ENCODE measurements at places on chromosomes 12 and 14.
A peak's percentile ranks its signal among the peaks of the same experiment; 100 is the strongest.

DNA sequence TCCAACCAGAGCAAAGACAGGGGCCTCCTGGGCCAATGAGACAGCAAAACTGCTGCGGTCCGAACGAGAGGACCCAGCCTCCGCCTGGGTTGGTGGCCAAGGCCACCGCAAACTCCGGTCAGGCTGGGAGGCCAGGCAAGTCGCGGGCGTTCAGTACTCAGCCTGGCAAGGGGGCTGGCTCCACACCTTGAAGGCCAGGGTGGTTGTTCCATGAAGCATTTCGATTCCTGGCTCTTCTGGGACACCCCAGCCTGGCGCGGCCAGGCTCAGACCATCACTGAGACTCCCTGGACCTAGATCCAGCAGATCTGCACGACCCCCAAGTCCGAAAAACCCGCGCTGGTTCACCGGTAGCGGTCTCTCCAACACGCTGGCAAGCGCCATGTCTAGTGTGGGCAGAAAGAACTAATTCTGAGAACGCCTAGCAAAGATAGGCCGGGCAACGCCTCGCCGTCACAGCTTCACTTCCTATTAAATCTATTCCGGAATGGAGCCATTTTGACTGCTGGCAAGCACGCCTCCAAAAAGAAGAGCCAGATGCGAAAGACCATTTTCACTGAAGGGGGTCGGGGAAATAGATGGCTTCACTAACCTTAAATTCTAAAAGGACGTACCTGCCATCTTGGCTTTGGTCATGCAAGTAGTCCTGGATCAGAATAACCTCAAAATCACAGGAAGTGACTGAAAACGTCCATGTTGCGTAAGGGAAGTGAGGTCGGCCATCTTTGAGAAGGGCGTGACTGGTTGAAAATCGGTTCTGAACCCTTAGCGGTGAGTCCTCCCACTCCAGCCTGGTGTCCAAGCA lies at the start of gene PSMB5:
Gene PSMB5, minus strand, starts transcription at position 403 of the 805 bp plus-strand sequence. Its CDS starts 19 bp downstream, at position 384.
- peak; percentile 94 for DNase-seq

DNA sequence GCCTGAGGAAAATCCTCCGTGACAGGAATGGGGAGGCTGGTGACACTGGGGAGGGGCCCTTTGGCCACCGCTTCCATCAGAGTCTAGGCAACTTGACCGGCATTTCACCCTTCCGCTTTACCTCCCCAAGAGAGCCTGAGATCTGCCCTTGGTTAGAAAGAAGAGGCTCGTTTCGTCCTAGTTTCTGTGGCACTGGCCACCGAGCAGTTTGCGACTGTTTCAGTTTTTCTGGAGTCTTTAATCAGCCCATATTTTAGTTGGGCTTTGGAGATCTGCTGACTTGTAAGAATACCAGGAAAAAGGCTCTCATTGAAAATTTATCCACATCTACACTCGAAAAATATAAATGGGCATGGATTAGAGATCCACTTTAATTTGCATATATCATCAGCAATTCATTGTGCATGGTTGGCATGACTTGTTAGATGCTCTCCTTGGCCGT lies 414 bp upstream of the ANKS1B start:
- DNase-seq: no peak

GRCh38 chr14:102320033-102320660 lies 601 bp downstream of the ZNF839 start:
- no peak for DNase-seq

GRCh38 chr12:124312601-124313000 lies 17.7 kb downstream of the RFLNA start:
- DNase-seq: no peak

DNA sequence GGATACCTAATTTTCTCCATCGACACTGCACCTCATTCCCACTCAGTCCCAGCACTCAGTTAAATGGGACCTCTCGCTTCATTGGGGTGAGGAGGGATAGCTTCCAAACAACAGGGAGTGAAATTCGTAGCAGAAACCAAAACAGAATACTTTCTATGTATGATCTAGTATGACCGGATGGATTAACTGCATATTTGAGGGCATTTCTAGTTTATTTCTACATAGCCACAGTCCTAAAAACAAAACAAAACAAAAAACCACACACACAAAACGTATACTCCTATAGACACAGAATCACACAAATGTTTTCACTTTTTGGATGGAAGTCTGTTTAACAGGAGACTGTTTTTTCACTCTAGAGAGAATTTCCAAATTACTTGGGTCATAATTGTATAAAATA lies 307.5 kb upstream of the FKBP4 start:
- no peak for DNase-seq

DNA sequence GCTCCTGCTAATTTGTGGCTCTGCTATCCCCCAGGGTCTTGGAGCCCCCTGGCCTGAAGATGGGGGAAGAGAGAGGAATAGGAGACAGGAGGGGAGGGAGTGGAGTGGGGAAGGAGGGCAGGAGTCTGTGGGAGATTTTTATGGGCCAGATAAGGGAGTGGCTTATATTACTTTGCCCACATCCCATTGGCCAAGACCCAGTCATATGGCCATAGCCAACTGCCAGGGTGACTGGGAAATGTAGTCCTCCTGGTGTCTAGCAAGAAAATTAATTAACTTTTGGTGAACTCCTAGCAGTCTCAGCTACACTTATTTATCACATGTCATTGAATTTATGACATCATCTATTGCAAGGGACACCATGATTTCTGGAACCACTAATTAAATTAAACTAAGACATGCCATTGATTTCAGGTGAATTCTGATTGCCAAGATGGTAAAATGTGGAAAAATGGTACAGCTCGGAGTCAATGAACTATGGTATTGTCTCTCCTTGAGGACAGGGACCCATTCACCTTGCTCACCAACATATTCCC lies 50.3 kb downstream of the ESRRB start:
- DNase-seq: no peak

GRCh38 chr14:103099081-103099732 lies 4.7 kb downstream of the EXOC3L4 start:
- DNase-seq: no peak

DNA sequence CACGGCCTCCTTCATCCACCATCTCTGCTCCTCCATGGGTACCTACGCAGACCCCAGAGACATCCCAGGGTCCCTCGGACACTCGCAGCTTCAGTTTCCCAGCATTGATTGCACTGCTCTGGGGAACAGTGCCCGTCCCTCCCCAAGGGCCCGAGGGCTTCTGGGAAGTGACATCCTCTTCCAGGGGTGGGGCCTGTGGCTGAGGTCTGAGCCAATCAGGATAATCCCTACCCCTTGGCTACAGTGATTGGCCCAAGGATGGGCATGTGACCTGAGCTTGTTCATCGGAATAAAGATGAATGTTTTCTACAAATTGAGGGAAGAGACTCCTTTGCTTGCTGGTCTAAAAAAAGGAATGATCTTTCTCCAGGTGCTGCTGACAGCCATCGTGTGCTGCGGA lies 37.3 kb upstream of the MYL2 start:
- DNase-seq: no peak

GRCh38 chr12:95143621-95144205 lies 70.3 kb upstream of the NR2C1 start:
- no peak for DNase-seq

- DNase-seq: no peak
Measured at GRCh38 chr12:81249976-81250375, 172.1 kb downstream of the ACSS3 start.

DNA sequence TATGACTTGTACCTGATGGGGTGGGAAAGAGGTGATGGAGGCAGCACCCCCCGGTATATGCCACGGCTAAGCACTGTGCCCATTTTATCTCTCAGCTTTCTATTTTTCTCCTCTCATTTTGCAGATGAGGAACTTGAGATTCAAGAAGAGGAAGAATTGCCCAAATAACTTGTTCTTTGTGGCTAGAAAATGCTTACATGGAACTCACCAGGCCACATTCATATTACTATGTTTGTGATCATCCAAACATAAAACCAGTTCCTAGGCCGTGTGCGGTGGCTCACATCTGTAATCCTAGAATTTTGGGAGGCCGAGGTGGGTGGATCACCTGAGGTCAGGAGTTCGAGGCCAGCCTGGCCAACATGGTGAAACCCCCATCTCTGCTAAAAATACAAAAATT lies 14.5 kb upstream of the PSMD9 start:
- no peak for DNase-seq

DNA sequence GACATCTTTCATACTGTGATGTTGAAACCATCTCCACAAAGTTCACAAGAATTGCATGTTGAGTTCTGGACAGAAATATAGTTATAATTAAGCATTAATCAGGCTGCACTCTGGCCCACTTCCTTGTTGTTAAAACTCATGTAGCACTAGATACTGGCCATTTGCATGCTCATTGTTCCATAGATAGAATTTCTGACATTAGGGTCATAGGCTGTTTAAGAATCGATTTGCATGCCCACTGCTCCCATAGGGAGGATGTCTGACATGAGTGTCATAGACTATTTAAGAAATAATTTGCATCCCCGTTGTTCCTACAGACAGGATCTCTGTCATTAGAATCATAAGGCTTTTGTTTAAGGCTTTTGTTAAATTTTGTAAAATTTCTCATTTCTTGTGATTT lies 50.2 kb downstream of the MYF5 start:
- DNase-seq: no peak

DNA sequence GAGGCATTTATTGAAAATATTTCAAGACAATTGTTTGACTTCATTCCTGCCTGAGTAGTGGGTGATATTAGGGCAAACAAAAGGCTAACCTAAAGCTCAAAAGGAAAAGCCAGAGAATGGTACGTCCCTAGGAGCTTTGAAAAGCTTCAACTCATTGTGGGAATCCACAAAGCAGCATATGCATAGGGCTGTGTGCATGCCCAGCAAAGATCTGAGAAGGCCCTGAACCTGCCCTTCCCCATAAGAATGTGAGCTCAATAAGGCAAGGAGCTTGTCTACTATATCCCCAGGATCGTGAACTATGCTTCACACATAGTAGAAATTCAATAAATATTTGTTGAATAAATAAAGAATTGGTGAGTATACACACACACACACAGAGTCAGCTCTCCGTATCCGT lies 19.1 kb upstream of the RAD52 start:
- DNase-seq: no peak

- DNase-seq: no peak
Measured at GRCh38 chr12:123655420-123655819, 15.5 kb upstream of the TCTN2 start.

DNA sequence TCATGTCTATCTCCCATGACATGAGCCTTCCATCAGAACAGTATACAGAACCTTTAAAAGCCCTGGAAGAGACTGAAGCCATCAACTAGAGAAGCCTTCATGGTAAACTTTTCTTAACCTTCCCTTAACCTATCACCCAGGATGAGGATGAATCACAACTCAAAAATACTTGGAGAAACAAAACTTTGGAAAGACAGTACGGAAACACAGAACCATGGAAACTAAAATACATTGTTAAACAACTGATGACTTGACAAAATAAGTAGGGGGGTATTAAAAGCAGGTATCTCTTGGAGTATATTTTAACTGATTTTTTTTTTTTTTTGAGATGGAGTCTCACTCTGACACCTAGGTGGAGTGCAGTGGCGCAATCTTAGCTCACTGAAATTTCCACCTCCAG lies 8.7 kb downstream of the TM7SF3 start:
- DNase-seq: no peak

DNA sequence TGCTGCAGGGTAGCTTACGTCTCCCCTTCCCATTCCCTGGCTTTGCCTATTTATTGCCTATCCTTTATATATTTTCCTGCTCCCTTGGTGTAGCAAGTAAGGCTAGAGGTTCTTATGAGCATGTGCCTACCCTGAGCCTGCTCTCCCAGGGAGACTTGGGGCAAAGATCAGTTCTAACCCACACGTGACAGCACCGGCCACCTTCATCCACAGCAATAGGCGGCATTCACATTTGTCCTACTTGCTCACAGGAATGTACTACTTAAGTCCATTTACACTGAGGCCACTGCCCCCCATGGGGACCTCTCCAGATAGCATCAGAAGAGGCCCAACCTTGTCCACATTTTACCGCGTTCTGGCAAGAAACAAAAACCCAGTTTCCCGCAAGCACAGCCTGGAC lies 8.7 kb downstream of the GPR68 start:
- DNase-seq: no peak

DNA sequence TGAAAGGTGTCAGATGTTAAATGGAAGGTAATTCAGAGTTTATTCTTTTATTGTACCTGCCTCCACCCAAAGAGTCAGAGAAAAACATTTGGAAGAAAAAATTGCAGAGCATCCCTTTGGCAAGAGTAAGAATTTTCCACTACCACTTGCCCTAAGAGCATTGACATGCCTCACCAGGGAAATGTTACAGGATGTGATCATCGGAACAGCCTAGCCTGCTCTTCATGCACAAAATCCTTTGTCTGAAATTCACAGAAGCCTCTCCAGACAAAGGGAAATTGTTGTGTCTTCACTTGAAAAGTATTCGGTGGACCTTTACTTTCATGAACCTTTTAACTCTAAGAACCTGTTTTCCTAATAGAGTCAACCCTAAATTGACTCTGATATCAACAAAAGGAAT lies 36.9 kb downstream of the ATP2A2 start:
- DNase-seq: no peak

- no peak for DNase-seq
Measured at GRCh38 chr14:104935955-104936354, 11.3 kb downstream of the PLD4 start.

DNA sequence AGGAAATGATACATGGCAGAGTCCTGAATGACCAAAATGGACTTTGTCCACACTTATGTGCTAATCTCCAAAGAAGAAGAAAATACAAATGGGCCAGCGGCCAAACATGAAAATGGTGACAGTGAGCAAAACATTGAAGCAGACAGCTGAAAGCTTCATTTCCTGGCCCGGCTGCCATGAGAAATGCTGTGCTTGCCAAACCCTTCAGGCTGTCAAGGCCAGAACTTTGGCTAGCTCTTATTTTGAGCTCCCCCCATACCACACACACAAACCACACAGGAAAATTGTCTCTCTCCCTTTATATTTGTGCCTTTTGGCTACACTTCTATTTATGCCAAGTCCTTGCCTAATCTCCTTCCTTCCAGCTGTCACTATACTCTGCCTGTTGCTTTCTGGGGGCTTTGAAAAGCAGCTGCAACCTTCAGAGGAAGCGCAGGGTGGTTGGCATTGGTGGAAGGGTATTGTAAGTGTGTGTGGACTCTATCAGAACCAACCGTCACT lies 323.8 kb downstream of the RAD51B start:
- DNase-seq: no peak
